RWPE2 (cell line): ENCODE measurements at places on chromosomes 3 and 15.

GRCh38 chr3:195828762-195829161 is 17.0 kb upstream of the MUC4 start:
- DNase-seq = no peak

DNA sequence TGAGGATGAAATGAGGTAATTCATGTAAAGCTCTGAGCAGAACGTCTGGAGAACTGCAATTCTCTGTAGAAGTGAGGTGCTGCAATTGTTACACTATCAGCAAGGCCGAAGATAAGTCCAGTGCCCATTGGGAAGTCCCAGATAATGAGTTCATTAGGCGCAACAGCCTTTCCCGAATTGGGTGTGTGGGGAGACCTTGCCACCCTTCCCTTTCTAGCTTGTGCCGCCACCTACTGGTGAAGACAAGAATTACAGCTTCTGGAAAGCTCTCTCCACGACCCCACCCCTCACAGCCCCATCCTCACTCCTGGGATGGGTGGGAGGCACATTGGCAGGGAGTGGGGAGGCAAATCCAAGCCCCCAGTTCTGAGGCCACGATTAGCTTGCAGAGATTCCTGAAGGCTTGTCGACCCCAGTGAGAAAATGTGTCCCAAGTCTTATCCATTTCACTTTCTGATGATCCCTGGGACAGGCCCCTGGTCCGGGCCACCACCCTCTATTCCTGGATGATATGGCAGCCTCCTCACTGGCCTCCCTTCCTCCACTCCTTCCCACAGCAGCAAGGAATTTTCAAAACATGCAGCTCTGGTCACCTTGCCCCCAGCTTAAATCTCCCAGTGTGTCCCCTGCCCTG is 36.4 kb downstream of the FAM3D start:
- no peak for DNase-seq

- no peak for DNase-seq
Measured at GRCh38 chr15:92714077-92714476, 58.5 kb upstream of the FAM174B start.

DNA sequence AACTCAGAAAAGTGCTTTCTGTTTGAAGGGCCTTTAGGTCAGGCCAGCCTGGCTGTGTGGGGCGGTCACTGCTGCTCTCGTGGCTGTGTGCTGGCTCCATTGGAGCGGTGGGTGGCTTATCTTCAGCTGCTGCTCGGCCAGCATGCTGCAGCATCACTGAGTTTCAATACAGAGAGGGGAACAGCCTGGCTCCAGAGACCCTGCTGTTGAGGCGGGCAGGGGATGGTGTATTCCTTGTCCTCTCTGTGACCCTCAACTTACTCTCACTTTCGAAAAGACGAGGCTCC is 248.5 kb upstream of the ONECUT1 start:
- DNase-seq = no peak

- DNase-seq = no peak
Measured at GRCh38 chr3:110938629-110939028, 133.0 kb upstream of the NECTIN3 start.

DNA sequence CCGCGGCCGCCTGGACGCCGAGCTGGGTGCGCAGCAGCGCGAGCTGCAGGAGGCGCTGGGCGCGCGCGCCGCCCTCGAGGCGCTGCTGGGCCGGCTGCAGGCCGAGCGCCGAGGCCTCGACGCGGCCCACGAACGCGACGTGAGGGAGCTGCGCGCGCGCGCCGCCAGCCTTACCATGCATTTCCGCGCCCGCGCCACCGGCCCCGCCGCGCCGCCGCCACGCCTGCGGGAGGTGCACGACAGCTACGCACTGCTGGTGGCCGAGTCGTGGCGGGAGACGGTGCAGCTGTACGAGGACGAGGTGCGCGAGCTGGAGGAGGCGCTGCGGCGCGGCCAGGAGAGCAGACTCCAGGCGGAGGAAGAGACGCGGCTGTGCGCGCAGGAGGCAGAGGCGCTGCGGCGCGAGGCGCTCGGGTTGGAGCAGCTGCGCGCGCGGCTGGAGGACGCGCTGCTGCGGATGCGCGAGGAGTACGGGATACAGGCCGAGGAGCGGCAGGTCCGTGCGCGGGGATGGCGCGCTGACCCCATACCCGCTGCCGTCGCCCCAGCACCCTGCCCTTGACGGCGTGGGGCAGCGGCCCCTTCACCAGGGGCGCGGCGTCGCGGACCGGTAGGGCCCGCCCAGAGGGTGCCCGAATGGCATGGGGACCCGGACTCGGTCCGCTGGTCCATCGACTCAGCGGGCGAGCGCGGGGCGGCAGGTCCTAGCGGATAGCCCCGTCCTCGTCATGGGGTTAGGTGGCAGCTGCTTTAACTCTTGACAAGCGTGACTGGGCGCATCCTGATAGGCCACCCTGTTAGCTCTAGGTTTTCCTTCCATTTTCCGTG is 848 bp downstream of the SYNM start:
- DNase-seq = no peak

DNA sequence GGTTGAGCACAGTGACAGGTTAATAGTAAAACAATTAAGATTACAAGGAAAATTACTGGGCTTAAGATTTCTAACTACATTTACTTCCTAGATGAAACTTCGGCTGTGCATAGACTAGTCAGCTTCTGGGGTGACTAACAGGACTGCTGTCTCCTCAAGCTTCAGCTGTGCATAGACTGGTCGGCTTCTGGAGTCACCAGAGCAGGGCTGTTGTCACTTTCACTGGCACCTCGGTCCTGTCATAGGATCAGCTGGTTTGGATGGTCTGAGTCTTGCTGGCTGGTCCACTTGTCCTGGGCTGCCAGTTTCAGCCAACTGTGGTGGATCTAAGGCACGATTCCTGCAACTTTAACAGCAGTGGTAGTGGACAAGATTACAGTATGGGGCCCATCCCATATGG is 23.9 kb upstream of the ACAD9 start:
- DNase-seq = no peak

GRCh38 chr15:62896969-62897486 is 145.5 kb upstream of the TPM1 start:
- DNase-seq = peak; percentile 99

DNA sequence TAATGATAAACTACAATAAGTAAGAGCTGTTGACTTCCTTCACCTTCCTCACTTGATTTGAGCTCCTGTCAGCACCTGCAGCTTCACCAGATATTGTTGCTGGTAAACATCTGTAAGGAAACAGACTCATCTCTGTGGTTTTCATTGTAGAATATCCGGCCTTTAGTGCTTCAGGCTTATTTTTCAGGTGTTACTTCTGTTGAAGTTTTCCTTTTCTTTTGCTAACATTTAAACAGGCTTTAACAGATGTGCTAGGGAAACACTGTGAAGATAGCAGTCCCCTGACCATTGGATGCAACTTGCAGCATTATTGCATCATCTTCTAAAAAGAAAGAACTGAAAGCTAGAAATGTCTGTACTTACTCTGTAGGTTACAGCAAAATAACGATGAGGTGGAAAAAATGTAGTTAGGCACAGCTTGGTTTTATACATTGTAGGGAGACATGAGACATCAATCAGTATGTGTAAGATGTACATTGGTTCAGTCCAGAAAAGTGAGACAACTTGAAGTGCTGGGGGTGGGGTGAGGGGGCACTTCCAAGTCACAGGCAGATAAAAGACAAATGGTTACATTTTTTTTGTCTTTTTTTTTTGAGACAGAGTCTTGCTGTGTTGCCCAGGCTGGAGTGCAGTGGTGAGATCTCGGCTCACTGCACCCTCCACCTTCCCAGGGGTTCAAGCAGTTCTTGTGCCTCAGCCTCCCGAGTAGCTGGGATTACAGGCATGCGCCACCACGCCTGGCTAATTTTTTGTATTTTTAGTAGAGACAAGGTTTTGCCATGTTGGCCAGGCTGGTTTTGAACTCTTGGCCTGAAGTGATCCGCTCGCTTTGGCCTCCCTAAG is 10.2 kb downstream of the EDEM1 start:
- no peak for DNase-seq

DNA sequence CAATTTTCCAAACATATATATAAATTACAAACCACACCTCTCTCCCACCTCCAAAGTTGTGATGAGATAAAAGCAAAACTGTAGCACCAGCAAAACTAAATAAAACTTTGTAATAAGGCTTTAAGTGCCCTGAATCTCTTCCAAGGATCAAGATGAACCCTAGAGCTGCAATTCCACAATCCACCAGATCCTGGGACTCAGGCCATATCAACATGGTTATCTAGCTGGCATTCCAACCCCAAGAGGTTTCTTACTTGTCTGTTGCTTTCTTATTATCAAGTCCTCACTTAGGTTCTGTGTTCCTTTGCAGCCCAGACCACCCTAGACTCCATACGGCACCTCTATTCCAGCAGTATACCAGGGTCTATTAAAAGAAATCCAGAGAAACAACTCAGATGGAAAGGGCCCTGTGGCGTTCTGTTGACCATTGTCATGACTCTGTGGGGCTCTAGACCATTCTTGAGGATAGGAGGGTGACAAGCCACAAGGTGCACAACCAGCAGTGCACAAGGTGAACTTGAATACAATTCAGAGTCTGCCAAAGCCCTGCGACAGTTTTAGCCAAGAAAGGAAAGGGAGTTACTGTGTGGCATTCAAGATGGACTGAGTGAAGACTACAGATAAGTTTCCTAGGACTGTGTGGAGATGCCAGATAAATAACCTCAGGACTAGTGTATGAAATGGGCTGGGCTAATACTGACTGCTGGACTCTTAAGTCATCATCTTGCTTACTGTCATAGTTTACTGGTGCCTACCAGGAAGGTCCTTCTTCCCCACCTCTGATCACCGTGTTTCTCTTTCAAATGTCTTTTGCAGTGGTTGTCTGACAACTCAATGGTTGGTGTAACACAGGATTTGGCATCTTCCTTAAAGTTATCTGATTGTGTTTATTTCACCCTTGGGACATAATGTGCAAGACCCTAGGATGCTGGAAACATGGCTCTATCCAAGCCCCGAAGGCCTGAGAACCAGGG is 27.2 kb downstream of the ACKR2 start:
- no peak for DNase-seq

DNA sequence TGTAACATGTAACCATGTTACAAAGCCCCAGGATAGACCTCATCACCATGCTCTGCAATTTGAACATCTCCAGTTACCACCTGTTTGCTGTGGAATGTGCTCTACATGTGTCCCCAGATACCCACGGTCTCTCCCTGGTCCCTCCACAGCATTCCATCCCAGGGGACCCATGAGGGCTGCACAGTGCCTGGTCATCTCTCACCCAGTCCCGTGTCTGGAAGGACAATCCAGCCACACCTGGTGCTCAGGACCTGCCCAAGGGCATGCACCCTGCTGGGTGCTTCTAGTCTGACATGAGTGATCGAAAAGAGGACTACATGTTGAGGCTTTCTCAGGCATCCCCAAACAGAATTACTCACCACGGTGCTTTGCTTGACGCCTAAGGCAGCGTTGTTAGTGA is 119.6 kb upstream of the ATP10A start:
- no peak for DNase-seq

DNA sequence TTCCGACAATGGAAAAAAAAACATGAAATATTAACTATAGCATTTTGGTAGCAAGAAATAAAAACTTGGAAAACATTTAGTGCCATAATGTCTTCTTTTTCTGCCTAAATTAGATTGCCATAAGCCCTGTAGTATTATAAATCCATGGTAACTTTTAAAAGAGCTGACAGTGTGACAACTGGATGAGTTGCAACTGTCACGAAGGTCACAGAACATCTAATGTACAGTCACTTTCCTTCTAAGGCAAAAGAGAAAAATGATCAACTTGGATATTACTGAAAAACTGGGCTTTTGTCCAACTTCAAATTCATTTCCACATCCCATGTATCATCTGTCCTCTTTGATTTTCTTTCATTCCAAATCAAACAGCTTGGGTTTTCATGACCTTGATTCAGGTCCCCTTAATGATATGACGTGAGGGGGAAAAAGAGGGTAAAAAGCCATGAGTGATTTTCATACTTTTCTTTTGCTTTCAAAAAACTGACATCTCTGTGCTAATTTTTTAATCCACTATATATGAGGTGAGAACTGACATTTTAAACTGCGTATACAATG is 602 bp downstream of the CPB1 start:
- no peak for DNase-seq

DNA sequence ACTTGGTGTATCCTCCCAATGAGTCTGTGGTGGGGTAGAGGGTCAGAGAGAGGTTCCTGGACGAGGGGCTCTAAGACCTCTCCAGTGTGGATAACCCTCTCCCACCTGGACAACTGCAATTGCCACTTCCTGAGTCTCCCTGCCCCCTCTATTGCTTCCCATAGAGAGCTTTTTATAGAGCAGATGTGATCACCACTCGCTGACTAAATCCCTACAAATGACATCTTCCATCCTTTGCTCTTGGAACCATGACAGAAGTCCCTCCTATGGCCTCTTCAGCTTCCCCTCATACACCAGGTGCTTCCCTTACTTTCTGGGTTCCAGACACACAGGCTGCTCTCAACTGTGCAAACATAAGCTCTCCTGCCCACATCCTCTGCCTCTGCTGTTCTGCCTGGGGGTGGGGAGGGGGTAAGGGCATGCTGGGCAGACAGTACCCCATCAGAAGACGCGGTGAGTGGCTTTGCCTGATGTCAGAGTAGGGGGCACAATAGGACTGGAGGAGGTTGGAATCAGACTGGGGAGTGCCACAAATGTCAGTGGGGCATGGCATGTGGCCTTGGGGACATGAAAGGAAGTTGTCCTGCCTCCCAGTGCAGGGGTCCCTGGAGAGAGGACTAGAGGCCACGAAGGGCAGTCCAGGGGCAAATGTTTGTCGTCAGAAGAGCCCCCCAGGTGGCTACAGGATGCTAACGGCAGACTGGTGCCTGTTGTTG is 15.2 kb downstream of the ITIH3 start:
- no peak for DNase-seq

DNA sequence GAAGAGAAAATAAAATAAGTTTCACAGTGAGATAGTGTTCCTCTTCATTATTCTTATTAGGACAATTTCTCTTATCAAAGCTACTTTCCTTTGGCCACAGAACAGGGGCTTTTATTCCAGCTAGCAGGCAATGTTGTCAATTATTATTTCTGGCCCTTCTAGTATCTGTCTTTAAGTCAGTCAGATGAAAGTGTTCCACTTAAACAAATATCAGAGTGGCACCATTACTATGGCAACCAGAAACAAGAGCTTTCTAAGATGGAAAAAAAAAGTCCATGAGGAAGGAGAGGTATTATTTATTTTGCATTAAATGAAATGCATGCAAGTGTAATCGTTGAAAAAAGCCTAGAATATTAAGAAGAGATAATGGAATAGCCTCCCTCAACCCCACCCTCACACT is 426.4 kb downstream of the TUSC7 start:
- DNase-seq = no peak

GRCh38 chr3:10568549-10568948 is 63.2 kb upstream of the ATP2B2 start:
- no peak for DNase-seq

DNA sequence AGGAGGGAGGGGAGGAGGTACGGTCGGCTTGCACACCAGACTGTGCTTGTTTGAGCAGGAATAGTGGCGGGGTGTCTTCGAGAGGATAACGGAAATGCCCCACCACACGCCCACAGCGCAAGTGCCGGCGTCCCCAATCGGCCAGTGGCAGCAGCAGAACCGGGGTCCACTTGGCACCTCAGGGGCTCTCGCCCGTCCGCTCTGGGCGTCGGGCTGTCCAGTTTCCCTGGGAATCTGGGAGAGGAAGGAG is 53.7 kb downstream of the CCDC54 start:
- DNase-seq = no peak

GRCh38 chr15:44315126-44315525 is 26.6 kb downstream of the GOLM2 start:
- DNase-seq = no peak
